Stimulated activated CD4-positive, alpha-beta T cell treated with anti-CD3 and anti-CD28 coated beads, Interleukin-1b, Interleukin-23, amount 100 ng/mL, for 24 hours (primary cell): ENCODE measurements at places on chromosomes 6 and 20.

DNA sequence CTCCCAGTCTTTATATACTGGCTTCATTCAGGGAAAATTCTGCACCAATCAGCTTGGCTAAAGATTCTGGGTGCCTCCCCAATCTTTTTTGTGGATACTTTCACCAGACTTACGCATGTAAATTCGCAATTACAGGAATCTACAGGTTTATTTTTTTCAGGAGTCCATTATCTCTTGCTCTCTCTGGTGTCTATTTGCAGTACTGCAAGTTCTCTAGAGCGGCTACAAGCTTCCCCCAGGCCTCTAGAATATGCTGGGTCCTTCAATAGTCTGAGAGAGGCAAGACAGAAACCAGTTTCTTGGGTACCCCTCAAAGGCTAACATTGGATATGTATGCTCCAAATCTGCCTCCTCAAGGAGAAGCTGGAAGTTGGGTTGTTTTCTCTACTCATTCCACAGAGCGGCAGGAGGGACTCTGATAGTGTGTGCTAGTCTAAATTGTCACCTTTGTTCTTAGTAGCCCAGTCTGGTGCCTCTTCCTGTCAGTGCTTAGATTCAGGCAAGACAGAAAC lies 58.5 kb downstream of the SUN5 start:
- no peak for DNase-seq

GRCh38 chr6:128567029-128567428 lies 46.6 kb upstream of the PTPRK start:
- no peak for DNase-seq

DNA sequence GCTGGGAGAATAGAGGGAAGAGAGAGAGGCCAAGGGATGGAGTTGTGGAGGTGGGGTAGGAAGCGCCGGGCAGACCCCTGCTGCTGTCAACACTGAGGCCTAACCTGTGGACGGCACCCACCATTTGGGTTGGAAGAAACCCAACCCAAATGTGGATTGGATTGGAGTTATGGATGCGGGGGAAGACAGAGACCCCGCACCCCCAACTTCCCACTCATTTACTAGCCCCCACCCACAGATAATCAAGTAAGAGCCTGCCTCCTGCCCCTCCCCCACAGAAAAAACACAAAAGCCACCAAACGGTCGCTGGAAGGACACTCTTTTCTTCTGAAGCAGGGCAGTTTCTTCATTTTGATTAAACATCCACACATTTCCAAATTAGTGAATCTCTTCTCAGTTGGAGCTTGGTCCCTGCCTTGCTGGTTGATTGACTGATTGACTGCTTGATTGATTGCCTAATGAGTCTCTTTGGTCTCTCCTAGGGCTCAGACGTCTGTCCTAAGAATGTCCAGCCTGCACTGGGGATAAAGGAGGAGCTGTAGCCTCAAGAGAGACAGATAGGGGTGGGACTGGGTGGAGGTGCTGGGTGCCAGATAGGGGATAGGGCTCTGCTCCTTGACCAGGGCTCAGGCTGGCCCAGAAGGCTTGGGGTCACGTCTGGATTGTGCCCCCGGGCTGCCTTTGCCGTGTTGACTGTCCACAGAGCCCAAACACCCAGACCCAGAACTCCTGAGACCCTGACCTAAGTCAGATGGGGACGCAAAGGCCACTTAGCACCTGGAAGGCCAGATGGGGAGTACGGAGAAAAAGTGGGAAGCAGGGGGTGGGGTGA lies 74.9 kb upstream of the FOXP4 start:
- no peak for DNase-seq

DNA sequence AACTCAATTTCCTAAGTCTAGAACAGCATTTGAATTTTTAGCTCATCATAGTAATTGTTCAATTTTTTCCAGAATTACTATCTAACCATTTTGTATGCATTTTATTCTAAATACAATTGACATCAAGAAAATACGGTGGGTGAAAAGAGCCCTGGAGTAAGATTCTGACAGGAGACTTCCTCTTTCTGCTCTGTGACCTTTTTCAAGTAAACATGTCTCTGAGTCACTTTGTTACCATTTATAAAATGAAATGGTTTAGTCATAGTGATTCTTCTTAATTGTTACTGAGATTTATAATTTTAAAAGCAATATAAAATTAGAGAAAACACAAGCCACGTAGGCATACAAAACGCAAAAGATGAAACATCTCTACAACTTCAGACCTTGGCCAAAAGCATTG lies 80.2 kb downstream of the PLCB1 start:
- no peak for DNase-seq

DNA sequence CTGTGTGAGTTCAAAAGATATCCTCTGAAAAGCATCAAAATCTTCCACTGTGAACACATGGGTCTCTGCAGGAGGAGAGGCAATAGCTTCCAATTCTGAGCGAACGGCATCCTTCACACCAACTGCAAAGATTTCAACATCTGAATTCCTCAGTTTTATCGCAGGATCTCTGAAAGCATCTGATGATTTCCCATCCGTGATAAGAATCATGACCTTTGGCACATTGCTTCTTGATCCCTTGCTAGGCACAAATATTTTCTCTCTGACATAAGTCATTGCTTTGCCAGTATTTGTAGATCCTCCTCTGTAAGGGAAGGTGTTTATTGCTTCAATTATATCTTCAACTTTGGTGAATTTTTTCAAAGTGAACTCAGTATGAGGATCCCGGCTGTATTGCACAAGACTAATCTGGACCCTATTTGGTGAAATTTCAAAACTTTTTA lies 22.7 kb downstream of the COL12A1 start:
- DNase-seq = no peak

DNA sequence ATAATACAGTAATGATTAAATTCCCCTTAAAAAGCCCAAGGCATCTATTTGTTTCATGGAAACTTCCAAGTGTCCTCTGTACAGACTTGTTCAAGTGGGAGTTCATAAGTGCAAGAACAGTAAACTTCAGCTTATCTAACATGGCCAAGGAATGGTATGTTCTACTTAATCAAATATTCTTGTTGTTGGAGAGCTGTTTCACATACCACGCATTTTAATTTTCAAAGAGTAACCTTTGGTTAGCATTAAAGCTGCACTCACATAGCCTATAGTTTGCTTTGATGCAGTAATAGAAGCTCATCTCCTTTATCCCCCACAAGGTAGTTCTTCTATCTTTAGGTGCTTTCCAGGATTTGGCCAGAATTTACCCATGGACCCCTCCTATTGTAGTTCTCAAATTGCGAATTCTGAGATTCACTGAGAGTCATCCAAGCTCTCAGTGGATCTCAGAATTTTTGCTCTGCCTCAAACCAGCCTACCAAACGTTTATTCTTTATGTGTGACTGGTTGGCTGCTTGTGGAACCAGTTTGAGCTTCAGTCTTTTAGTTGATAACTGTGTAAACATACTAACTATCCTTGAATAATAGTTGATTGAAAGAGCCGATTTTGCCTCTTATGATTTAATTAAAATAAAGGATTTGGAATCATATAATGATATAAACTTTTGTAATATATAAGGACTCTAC lies 668.0 kb upstream of the FLRT3 start:
- no peak for DNase-seq

- no peak for DNase-seq
These were observed 25.3 kb downstream of the GMDS start for GRCh38 chr6:2220154-2220553.

GRCh38 chr6:169086020-169086419 lies 167.6 kb downstream of the THBS2 start:
- no peak for DNase-seq

- DNase-seq = no peak
These were observed 239.8 kb downstream of the CDC5L start for GRCh38 chr6:44627091-44627882.

DNA sequence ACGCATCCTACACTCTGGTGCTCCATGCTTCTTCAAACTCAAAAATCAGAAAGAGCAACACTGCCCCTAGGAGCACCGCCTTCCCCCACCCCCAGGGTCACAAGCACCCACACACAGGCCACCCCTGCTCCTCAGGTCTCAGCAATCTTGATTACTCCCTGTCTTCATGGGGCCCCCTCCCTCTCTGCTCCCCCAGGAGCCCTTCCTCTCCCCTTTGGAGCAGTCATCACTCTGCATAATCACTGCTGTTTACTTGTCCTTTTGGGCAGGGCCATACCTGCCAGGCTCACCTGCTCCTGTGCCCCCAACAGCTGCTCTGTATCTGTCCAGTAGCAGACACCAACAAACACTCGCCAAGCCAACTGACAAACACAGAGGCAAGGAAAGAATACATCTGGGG lies 7.6 kb upstream of the SYNDIG1 start:
- DNase-seq = no peak

- no peak for DNase-seq
These were observed 8.7 kb upstream of the RAMACL start for GRCh38 chr6:166595061-166595780.

- no peak for DNase-seq
These were observed 43.7 kb downstream of the TM9SF4 start for GRCh38 chr20:32153156-32153665.

DNA sequence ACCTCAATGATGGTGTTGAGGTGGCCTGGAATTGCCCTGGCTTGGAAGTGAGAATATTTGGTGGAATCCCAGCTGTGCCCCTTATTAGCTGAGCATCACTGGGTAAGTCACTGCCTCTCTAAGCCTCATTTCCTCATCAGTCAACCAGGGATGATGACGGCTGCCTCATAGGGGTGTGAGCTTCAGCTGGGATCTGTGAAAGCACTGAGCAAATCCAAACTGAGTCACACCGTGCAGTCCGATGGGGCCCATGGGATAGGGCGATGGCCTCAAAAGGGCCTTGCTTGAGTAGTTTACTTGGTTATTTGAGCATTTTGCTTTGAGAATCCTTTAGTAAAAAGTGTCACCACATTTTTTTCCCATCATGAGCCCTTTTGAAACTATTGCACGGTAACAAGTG lies 1.1 kb downstream of the SLC22A1 start:
- DNase-seq = no peak

- DNase-seq = no peak
These were observed 44.5 kb upstream of the RPS6KA2 start for GRCh38 chr6:166671434-166672081.

GRCh38 chr6:27693766-27694546 lies 218.2 kb downstream of the OR2B2 start:
- peak; percentile 15 for DNase-seq

DNA sequence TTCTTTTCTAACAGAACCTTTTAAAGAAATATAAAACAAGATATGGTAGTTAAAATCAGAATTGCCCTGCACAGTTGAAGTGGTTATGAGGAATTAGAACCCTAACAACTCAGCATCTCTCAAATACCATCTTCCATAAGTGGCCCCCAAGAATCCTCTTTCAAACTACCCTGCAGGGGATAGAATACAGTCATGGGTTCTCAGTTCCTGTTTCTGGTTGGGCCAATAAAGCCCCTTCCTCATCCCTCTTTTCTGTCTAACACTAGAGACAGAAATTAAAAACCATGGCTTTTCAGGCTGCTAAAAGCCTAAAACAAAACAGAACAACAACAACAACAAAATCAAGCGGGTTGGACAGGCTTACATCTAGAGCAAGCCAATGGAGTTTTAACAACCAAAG lies 6.7 kb upstream of the LCA5 start:
- DNase-seq = no peak

- DNase-seq = no peak
These were observed 17.7 kb downstream of the MAS1 start for GRCh38 chr6:159908535-159908934.

DNA sequence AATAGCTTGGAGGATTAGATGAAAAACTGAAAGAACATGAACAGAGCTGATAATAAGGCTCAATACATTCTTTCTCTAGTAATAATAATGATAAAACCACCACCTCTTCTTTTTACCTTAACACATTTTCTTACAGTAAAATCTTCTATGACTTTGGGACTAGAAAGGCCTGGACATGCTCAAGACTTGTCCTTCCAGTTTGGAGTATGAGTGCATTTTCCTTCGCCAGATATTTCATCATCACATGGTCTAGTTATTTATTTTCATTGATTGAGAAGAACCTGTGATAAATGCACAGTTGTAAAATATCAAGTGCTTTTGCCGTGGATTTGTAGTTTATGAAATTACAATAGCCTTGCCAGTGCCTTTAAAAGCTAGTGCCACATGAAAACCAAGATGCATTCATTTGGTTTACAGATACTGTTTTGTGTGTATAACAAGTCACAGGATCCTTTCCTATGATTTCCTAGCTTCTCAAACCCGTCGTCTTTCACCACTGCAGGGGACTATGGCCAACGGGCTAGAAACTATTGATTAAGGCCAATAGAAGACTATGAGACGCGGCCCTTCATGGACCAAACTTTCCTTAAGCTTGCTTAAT lies 200.2 kb upstream of the ZNF217 start:
- no peak for DNase-seq

DNA sequence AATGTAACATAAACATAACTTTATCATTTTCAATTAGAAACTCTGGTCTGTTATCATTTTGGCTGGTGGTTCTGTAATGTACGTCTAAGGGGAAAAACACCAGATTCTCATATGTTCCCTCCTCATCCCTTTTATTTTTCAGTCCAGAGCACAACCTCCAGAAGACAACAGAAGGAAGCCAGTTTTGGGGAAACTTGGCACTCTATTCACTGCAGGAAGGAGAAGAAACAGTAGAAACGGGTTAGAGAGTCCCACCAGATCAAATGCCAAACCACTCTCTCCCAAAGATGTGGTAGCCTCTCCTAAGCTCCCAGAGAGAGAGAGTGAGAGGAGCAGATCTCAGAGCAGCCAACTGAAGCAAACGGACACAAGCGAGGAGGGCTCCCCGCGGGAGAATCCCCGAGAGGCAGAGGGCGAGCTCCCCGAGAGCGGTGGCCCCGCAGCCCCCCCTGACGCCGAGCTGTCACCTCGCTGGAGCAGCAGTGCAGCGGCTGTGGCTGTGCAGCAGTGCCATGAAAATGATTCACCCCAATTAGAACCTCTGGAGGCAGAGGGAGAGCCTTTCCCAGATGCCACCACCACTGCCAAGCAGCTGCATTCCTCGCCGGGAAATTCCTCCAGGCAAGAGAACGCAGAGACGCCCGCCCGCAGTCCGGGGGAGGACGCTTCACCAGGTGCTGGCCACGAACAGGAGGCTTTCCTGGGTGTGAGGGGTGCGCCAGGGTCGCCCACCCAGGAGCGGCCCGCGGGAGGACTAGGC lies 117.8 kb downstream of the RTN4IP1 start:
- DNase-seq = no peak

DNA sequence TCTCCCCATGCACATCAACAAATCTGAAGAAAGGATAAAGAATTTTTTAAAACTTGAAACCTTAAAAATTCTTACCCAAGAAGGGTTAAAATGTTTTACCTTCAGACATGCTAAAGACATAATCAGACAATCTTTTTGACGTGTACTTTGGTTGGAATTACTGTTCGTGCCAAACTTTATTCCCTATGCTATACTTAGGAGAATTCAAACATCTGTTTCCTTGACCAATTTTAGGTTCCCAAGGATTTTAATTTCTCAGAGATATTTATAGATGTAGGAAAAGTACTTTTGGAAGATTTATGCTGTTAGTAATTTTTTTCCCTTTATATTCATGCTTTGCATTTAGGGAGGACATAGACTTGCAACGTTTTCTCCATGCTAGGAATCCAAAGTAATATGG lies 108.4 kb downstream of the AFG1L start:
- DNase-seq = no peak

- DNase-seq = no peak
These were observed 515.7 kb downstream of the NKAIN2 start for GRCh38 chr6:124319410-124319809.

GRCh38 chr6:140784573-140784972 lies 1348.2 kb upstream of the GJE1 start:
- DNase-seq = no peak
